ENCODE measurements at places on chromosomes 6 and 20. TPM values are rescaled to one million over a fixed set of nuclear protein-coding genes. Genes with fewer than 3 reads are reported as not detected.

FOXF2 gene
- not detected for total RNA-seq

- H3K36me3 ChIP-seq = no peaks in the 10 kb centered on the region
- no peak for DNase-seq
- H3K4me3 ChIP-seq = no peak overlapping the region
These were observed 275.7 kb downstream of the SOX4 start for GRCh38 chr6:21869085-21869771.

LY86 gene
- 0.31 TPM for total RNA-seq

SPATA25 gene
- total RNA-seq = 0.98 TPM

DNA sequence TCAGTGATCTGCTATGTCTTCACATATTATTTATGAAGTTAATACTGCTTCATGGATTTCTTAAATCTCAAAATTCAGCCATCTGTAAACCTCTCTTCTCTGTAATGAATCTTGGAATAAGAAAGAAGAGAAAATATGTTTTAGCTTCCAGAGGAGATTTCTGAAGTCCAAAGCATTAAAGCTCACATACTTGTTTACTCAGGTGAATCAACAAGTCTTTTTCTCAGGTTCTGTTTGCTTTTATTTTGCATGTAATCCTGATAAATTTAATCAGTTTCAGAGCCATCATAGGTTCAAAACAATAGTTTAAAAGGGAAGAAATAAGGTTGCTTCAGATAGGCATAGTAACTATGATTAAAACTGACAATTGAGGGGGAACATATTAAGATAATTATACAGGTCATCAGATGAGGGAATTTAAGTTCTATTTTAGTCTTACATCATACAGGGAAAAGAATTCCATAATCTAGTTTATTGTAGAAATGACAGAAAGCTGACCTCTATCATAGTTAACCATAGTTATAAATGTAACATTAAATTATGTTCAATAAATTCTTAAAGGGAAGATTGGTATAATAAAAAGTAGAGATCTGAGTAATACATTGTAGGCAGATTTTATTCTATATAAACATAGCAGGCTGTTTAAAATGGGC, 716.2 kb downstream of the EYS start:
- no peaks in the 10 kb centered on the region for H3K4me1 ChIP-seq
- no peaks in the 10 kb centered on the region for H3K27me3 ChIP-seq
- no peak overlapping the region for H3K4me3 ChIP-seq
- H3K36me3 ChIP-seq = no peaks in the 10 kb centered on the region

- H3K4me1 ChIP-seq = no peaks in the 10 kb centered on the region
- DNase-seq = no peak
- no peak overlapping the region for H3K27ac ChIP-seq
- H3K36me3 ChIP-seq = no peaks in the 10 kb centered on the region
These were observed 112.4 kb downstream of the BFSP1 start for GRCh38 chr20:17418737-17419136.

DNA sequence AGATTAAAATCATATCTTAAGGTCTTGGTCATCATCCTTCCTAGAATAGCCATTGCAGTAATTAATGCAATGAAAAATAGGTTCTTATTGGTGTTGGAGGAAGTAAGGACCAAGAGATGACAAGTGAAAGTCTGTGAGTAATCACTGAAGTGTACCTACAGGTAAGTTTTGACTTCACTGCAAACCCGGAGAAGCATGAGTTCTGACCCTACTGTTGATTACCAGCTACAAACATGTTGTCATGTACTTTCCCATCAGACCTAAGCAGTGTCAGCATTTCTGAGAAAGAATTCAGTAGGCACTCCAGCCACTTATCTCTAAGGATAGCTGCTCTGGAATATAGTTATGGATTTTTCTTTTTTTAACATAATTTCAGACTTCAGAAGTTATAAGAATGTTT, 280.9 kb downstream of the ZFAND3 start:
- H3K27ac ChIP-seq = no peak overlapping the region
- no peaks in the 10 kb centered on the region for H3K36me3 ChIP-seq
- H3K27me3 ChIP-seq = no peaks in the 10 kb centered on the region
- no peak overlapping the region for H3K4me3 ChIP-seq

GRCh38 chr6:42197555-42198362, 3.0 kb upstream of the GUCA1B start:
- H3K27ac ChIP-seq = peak overlapping the region; percentile 28
- DNase-seq = no peak
- no peaks in the 10 kb centered on the region for H3K4me1 ChIP-seq
- H3K36me3 ChIP-seq = no peaks in the 10 kb centered on the region
- H3K27me3 ChIP-seq = no peaks in the 10 kb centered on the region
- H3K4me3 ChIP-seq = no peak overlapping the region

TGM3 gene
- total RNA-seq = not detected

- DNase-seq = no peak
- H3K27ac ChIP-seq = no peak overlapping the region
- no peaks in the 10 kb centered on the region for H3K4me1 ChIP-seq
These were observed 442.2 kb downstream of the HDGFL1 start for GRCh38 chr6:23011615-23012014.

DNA sequence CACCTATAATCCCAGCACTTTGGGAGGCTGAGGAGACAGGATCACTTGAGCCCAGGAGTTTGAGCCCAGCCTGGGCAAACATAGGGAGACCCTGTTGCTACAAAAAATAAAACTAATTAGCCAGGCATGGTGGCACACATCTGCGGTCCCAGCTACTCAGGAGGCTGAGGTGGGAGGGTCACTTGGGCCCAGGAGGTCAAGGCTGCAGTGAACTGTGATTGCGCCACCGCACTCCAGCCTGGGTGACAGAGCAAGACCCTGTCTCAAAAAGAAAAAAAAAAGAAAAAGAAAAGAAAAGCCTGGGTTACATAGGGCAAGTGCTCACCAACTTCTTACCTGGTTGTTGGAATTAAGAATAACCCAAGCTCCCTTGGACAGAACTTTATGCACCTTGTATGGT, 14.6 kb upstream of the MYB start:
- no peaks in the 10 kb centered on the region for H3K36me3 ChIP-seq
- no peaks in the 10 kb centered on the region for H3K27me3 ChIP-seq
- peaks cover 20% of the 10 kb centered on the region for H3K4me1 ChIP-seq
- no peak for DNase-seq

TRIM15 gene
- total RNA-seq = not detected
